ENCODE measurements at places on chromosomes 6 and 20. TPM values are rescaled to one million over a fixed set of nuclear protein-coding genes. Genes with fewer than 3 reads are reported as not detected.

PRDM13 gene
- not detected for total RNA-seq

TJAP1 gene
- 29.9 TPM for total RNA-seq

MAP7 gene
- 46.0 TPM for total RNA-seq

SLC22A3 gene
- total RNA-seq = 0.67 TPM

SLC25A27 gene
- 26.6 TPM for total RNA-seq

OPN5 gene
- total RNA-seq = not detected

ACSS1 gene
- 57.4 TPM for total RNA-seq

MUCL3 gene
- not detected for total RNA-seq

ZC3H12D gene
- 0.81 TPM for total RNA-seq

PDE7B gene
- 7.8 TPM for total RNA-seq

ELOVL2 gene
- total RNA-seq = 0.27 TPM

PXMP4 gene
- total RNA-seq = 31.2 TPM

C6orf118 gene
- total RNA-seq = not detected

KHDRBS2 gene
- 19.2 TPM for total RNA-seq

ZC2HC1B gene
- total RNA-seq = not detected

GHRH gene
- total RNA-seq = not detected

DNA sequence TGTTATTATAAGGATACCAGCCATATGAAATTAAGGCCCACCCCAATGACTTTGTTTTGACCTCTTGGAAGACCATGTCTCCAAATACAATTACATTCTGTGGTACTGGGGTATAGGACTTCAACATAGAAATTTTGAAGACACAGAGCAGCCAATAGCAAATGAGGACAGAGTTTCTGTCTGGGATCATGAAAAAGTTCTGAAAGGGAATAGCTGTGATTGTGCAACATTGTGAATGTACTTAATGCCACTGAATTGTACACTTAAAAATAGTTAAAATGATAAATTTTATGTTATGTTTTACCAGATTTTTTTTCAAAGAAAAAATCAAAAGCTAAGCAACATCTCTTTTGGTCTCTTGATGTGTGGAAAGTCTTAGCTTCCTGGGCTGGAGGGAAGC, 27.0 kb upstream of the AGPAT4 start:
- no peak overlapping the region for H3K4me3 ChIP-seq
- DNase-seq = no peak
- H3K4me1 ChIP-seq = no peaks in the 10 kb centered on the region
- no peak overlapping the region for H3K27ac ChIP-seq
- H3K36me3 ChIP-seq = no peaks in the 10 kb centered on the region

GRCh38 chr6:74798302-74798701, 407.6 kb downstream of the COL12A1 start:
- DNase-seq = no peak
- H3K27me3 ChIP-seq = no peaks in the 10 kb centered on the region
- no peak overlapping the region for H3K4me3 ChIP-seq
- no peak overlapping the region for H3K27ac ChIP-seq
- H3K4me1 ChIP-seq = no peaks in the 10 kb centered on the region
- H3K36me3 ChIP-seq = no peaks in the 10 kb centered on the region

DNA sequence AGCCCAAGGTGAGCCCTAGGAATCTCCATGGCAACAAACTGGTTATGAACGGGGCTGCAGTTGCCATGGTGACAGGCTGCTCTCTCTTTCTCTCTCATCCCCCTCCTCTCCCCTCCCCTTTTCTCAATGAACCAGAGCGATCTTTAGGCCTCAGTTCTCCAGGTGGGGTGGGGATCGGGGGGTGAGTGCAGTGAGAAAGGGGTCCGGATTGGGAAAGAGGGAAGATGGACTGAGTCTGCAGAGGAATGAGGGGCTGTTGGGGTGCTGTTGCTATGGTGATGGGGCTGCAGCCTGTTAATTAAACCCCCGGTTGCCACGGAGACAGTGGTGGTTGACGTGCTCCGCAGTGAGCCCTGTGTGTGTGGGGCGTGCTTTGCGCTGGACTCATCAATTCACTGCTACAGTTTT, 3.6 kb upstream of the SLC12A5 start:
- no peak overlapping the region for H3K27ac ChIP-seq
- H3K4me3 ChIP-seq = no peak overlapping the region
- H3K4me1 ChIP-seq = peaks cover 4% of the 10 kb centered on the region
- DNase-seq = no peak

GRCh38 chr20:23326774-23327173, 23.8 kb upstream of the NXT1 start:
- no peak overlapping the region for H3K27ac ChIP-seq
- no peaks in the 10 kb centered on the region for H3K4me1 ChIP-seq
- H3K4me3 ChIP-seq = no peak overlapping the region
- H3K27me3 ChIP-seq = no peaks in the 10 kb centered on the region
- no peak for DNase-seq

GRCh38 chr6:22247916-22248482, 48.8 kb downstream of the PRL start:
- peaks cover 8% of the 10 kb centered on the region for H3K4me1 ChIP-seq
- H3K4me3 ChIP-seq = no peak overlapping the region
- H3K36me3 ChIP-seq = no peaks in the 10 kb centered on the region

DNA sequence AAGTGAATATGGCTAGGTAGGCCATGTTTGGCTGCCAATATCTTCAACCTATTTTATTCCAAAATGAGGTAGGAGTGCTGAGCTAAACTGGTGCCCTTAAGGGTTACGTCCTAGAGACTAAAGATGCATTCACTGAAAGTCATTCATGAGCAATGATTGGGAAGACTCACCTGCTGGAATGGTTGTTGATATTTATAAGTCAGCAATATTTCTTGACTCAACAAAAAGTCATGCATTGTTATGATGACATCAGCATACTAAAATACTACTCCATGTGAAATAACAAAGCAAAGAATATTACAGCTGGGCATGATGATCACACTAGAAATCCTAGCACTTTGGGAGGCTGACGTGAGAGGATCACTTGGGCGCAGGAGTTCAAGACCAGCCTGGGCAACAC, 17.6 kb upstream of the NUP153 start:
- no peak overlapping the region for H3K27ac ChIP-seq
- H3K4me1 ChIP-seq = no peaks in the 10 kb centered on the region
- no peak overlapping the region for H3K4me3 ChIP-seq
- no peaks in the 10 kb centered on the region for H3K27me3 ChIP-seq

DNA sequence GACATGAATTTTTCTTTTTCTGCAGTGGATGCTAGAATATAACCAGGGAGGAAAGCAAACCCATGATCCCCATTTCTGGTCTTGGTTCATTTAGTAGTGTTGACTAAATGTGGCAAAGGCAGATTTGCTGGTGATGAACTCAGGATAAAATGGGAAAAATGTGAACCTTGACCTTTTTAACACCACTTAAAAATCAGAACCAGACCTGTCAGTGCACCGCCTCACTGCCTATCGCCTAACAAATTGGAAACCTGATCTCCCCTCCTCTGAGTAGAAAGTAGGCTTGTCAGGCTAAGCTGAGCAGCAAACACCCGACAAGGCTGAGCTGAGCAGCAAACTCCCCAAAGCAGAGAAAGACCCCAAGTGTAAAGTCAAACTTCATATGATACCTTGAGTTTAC, 254.8 kb downstream of the FOXC1 start:
- H3K4me3 ChIP-seq = no peak overlapping the region
- no peak overlapping the region for H3K27ac ChIP-seq
- no peaks in the 10 kb centered on the region for H3K4me1 ChIP-seq

GRCh38 chr20:57114290-57115005, 152.0 kb downstream of the BMP7 start:
- no peaks in the 10 kb centered on the region for H3K4me1 ChIP-seq
- no peak overlapping the region for H3K27ac ChIP-seq
- H3K27me3 ChIP-seq = no peaks in the 10 kb centered on the region

GRCh38 chr6:75604294-75604693, 2.6 kb downstream of the SENP6 start:
- H3K36me3 ChIP-seq = no peaks in the 10 kb centered on the region
- H3K4me3 ChIP-seq = no peak overlapping the region
- no peaks in the 10 kb centered on the region for H3K27me3 ChIP-seq

DNA sequence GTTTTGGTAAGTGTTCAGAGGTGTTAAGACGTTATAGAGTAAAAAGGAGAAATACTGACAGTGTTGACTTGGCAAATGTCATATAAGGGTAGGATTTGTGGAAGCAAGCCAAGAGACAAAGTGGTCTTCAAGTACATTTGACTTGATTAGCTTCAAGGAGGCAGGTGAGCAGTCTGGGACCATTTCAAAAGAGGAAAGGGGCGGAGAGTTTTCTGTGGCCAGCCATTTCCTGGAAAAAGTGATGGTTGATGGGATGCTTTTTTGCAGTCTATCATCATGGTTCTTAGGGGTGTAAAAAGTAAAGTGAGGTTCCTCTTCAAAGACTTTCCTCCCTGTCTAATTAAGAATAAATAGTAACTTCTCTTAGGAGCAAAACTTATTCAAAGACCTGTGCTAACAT, 28.7 kb downstream of the FKBP1A start:
- DNase-seq = no peak
- no peaks in the 10 kb centered on the region for H3K36me3 ChIP-seq
- H3K4me3 ChIP-seq = no peak overlapping the region
- no peaks in the 10 kb centered on the region for H3K27me3 ChIP-seq

DNA sequence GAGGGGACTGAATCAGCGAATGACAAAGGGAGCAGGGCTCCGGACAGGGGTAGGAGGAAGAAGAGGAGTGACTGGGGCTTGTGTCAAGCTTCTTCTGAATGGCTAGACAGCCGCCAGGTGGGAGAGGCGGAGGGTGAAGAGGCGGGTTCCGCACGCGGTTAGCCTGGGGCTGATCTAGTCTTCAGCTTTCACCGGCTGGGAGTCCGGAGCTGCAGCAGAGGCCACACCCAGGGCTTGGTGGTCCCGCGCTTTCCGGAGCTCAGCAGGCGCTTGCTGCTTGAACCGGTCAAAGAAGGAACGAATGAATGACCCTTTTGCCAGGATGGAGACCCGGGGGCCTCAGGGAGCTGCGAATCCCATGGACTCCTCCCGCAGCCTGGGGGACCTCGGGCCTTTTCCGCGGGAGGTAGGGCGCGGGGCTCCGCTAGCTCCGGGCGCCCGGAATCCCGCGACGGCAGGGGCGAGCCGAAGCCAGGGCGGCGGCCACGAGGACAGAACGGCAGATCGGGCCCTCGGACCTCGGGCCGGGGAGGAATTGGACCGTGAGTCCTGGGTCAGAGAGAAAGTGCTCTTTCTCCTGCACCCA, at the start of gene C6orf141:
Gene C6orf141 (plus strand): TSS at position 177 of the 586 bp plus-strand sequence. CDS start 125 bp downstream, at position 302.
- H3K36me3 ChIP-seq = no peaks in the 10 kb centered on the region

DNA sequence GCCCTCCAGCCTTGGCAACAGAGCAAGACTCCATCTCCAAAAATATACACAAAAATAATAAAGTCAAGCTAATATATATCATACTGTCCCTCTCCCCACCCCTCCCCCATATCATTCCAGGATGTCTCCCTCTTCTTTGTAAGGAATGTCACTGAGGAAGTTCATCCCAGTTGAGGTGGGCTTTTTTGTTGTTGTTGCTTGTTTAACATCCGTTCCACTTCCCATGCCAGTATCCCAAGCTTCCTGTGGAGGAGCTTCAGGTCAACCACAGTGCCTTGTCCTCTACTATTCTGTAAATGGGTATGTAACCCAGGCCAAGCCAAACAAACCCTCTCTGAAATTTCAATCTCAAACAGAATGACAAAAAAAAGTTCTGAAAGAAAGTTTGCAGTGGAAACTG, 19.0 kb upstream of the PTPN1 start:
- H3K4me1 ChIP-seq = peaks cover 14% of the 10 kb centered on the region
- H3K4me3 ChIP-seq = no peak overlapping the region
- no peaks in the 10 kb centered on the region for H3K36me3 ChIP-seq
- H3K27me3 ChIP-seq = no peaks in the 10 kb centered on the region
- H3K27ac ChIP-seq = no peak overlapping the region
- no peak for DNase-seq

DNA sequence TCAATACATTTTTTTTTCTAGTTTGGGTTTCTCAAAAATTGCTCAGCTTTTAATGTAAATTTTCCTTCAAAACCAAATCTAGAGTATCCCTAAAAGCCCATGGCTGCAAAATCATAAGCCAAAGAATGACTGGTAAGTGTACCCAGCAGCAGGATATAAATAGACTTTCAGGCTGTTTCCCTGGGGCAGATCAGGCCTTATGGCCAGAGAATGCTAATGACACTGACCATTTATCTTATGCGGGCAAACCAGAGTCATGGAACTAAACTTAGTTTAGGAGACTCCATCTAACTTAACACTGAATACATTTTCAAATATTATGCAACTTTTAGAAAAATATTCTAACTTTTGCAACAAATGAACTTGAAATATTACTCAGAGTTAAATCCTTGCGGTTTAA, 7.4 kb downstream of the OSER1 start:
- H3K36me3 ChIP-seq = peaks cover 21% of the 10 kb centered on the region
- H3K4me3 ChIP-seq = no peak overlapping the region

- H3K4me3 ChIP-seq = no peak overlapping the region
- no peak for DNase-seq
- no peaks in the 10 kb centered on the region for H3K27me3 ChIP-seq
- H3K36me3 ChIP-seq = no peaks in the 10 kb centered on the region
- H3K27ac ChIP-seq = no peak overlapping the region
These were observed 9.5 kb upstream of the RAMACL start for GRCh38 chr6:166595949-166596348.

DNA sequence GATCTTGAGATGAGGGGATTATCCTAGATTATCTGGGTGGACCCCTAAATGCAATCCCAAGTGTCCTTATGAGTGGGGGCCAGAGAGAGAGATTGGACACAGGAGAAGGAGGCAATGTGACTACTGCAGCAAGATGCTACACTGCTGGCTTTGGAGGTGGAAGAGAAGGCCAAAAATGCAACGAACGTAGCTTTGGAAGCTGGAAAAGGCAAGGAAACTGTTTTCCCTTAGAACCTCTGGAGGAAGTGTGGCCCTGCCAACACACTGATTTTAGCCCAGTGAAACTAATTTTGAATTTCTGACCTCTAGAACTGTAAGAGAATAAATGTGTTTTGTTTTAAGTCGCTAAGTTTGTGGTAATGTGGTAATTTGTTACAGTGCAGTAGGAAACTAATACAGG, 15.7 kb downstream of the PPARD start:
- H3K27me3 ChIP-seq = no peaks in the 10 kb centered on the region
- H3K36me3 ChIP-seq = peaks cover 8% of the 10 kb centered on the region
- peak overlapping the region; percentile 89 for H3K27ac ChIP-seq
- no peak overlapping the region for H3K4me3 ChIP-seq
- H3K4me1 ChIP-seq = peaks cover 53% of the 10 kb centered on the region

GRCh38 chr20:14491436-14491835, 154.0 kb upstream of the FLRT3 start:
- no peak for DNase-seq
- H3K4me3 ChIP-seq = no peak overlapping the region
- H3K4me1 ChIP-seq = no peaks in the 10 kb centered on the region
- H3K36me3 ChIP-seq = no peaks in the 10 kb centered on the region

- no peaks in the 10 kb centered on the region for H3K27me3 ChIP-seq
- H3K27ac ChIP-seq = no peak overlapping the region
- no peaks in the 10 kb centered on the region for H3K4me1 ChIP-seq
- H3K4me3 ChIP-seq = no peak overlapping the region
- DNase-seq = no peak
These were observed 88.6 kb downstream of the MRPL14 start for GRCh38 chr6:44038543-44039065.
